ENCODE measurements at places on chromosomes 2 and 18.

DNA sequence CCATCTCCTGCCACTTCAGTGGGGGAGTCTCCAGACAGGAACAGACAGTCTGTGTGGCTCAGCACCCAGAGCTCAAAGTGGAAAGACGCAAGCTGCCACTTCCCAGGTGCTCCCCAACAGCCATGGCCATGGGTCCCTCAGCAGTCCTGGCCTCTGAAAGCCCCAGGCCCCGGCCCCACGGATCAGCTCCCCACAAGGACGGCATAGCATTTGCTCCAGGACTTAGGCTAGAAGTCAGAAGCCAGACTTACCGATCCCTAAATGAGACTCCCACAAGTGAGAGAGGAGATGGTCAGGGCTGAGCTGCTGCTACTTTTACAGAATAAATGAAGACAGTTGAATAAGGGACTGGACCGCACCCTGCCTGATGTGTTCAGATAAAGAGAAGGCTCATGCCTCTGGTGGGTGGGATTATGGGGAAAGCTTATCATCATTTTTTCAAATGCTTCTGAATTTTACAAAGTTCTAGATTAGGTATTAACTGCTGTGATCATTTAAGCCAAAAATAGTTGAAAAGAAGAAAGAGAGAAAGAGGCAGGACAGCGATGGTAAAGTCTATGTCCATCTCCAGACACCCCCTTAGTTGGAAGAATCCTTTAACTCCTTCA, 50.5 kb downstream of the ADD2 start:
- DNase-seq, result no peak

DNA sequence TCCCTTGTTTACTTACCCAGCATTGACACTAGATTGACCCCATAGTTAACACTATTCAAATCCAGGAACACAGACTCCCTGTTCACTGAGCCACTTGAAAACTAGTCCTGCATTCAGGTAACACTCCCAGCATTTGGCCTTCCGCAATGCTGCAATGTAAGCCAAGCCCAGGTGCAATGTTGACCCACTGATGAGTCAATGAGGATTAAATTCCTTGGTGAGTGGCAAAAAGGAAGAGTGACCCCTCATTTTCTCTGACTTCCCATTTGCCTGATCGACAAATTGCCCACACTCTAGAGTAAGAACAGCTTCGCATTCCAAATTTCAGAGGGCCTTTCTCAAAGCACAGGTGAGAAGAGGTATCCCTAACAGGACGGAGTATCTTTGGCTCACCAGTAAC, 251.9 kb downstream of the FBXO15 start:
- peak; percentile 39 for DNase-seq

- no peak for DNase-seq
Observed at GRCh38 chr2:104465981-104466380, 387.9 kb upstream of the POU3F3 start.

- no peak for DNase-seq
Observed at GRCh38 chr2:218125095-218125494, 733 bp upstream of the CXCR2 start.

GRCh38 chr18:3872641-3873040, 422.7 kb downstream of the TGIF1 start:
- no peak for DNase-seq

GRCh38 chr2:52936029-52936428, 831.6 kb upstream of the CHAC2 start:
- no peak for DNase-seq

GRCh38 chr2:833180-833579, 117.5 kb upstream of the SNTG2 start:
- DNase-seq, result no peak

DNA sequence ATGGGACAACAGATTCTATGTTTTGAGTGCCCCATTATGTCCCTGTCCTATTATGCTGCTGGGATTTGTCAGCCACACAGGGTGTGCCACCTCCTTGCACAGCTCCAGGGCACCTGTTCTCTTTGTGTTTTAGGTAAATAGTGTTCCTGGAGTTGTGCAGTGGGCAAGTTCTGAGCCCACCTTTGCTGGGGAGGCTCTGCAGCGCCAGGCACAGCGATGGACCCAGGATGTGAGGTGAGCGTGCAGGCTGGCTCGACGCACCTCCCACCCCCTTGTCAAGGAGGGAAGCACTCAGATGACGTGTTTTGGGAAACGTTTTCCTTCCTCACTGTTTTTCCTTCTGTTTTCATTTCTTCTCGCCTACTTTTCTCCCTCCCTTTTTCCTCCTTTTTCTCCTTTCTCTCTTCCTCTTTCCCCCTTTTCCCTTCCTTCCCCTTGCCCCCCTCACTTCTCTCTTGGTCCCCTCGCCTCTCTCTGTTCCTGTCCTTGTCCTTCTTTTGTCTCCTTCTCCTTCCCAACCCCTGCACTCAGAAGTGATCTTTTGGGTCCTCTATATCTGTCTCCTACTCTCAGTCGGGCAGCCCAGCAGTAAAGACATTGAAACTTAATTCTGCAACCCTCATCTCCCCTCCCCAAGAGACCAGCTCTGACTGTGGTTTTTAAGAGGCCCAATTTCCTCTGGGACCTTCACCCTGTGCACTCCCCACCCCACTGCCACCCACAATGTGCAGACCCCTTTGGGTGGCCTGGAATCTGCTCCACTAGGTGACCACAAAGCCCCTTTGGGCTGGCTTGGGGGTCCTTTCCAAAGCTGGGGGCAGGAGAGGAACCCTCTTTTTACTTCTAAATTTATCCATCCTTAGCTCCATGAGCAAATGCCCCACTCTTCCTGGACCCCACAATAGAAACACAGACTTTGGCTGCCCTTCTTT, 104.0 kb downstream of the MCFD2 start:
- no peak for DNase-seq

GRCh38 chr18:77207540-77207939, 42.1 kb upstream of the GALR1 start:
- DNase-seq, result peak; percentile 13

GRCh38 chr2:115624332-115624731, 1181.9 kb downstream of the DPP10 start:
- no peak for DNase-seq

GRCh38 chr2:105822186-105822585, 77.5 kb downstream of the NCK2 start:
- DNase-seq, result no peak

DNA sequence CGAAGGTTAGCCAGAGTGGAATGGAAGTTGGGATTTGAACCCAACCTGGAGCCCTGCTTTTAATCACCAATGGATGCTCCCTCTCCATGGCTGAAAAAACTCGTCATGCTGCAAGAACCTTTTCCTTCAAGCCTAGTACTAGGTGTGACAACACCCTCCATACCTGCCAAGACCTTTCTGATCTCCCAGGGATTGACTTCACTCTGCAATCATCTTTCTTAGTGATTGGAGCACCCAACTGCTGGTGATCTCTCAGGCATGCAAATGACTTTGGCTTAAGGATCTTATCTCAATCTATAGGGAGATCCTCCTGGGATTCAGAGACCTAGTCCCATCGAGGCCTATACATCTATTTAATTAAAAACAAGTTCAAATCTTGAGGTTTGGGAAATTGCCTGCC, 23.5 kb upstream of the ITGB6 start:
- no peak for DNase-seq

DNA sequence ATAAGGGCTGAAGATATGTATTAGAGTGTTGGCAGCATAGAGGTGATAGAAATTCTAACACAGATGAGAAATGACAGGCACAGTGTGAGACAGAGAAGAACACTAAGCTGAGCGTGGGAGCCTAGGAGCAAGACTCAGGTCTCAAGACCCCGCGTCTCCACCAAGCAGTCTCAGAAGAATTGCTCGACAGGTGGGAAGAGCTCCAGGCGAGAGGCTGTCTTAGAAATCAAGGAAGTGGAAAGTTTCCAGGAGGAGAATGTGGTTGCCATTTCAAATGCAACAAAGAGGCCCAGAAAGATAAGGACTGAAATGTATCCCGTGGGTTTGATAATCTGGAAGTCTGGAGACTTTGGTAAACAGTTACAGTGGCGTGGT, 31.5 kb upstream of the CAB39 start:
- no peak for DNase-seq

Data from NCI-H748 treated with DMSO at 0.1 percent for 48 hours (cell line).